ENCODE measurements at places on chromosomes 6 and 20.

- no peak for DNase-seq
Observed at GRCh38 chr6:51166914-51167313, 348.2 kb downstream of the TFAP2B start.

DNA sequence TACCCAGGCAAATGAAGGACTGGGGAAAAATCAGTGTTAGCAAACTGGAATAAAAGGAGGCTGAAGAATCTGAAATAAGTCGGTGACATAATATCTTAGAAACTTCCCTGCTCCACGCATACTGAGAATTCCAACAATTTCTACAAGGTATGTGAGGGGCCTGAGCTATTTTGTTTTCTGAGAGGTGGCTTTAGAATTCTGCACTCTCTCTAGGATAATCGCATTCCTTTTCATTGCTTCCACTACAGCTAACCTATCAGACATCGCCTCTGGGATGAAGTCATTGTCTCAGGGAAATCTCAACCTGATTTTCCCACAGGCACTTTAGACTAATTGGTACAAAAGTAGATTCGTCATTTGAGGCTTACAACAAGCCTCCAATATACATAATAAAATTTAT lies 740.8 kb downstream of the PHF3 start:
- DNase-seq, result no peak

DNA sequence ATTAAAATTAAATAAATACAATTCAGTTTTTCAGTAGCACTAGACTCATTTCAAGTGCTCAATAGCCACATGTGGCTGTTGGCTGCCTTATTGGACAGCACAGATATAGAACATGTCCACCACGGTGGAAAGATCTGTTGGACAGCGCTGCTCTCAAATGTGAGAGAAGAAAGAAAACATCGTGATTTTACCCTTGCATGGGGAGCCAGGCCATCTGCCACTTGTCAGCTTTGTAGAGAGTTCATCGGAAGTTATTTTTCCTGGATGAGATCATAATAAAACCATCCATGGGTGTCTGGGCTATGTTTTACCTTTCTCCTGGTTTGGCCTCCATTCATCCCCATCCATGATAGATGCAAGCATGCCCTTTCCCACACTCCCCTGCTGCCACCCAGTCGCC lies 5.8 kb upstream of the KIF3B start:
- no peak for DNase-seq

GRCh38 chr6:16511040-16511660 lies 250.1 kb downstream of the ATXN1 start:
- no peak for DNase-seq

- DNase-seq, result no peak
Observed at GRCh38 chr6:145705561-145705960, 29.8 kb downstream of the EPM2A start.

GRCh38 chr6:38194589-38194988 lies 375.1 kb downstream of the ZFAND3 start:
- DNase-seq, result no peak

GRCh38 chr6:37543361-37543760 lies 43.7 kb upstream of the CCDC167 start:
- DNase-seq, result no peak

DNA sequence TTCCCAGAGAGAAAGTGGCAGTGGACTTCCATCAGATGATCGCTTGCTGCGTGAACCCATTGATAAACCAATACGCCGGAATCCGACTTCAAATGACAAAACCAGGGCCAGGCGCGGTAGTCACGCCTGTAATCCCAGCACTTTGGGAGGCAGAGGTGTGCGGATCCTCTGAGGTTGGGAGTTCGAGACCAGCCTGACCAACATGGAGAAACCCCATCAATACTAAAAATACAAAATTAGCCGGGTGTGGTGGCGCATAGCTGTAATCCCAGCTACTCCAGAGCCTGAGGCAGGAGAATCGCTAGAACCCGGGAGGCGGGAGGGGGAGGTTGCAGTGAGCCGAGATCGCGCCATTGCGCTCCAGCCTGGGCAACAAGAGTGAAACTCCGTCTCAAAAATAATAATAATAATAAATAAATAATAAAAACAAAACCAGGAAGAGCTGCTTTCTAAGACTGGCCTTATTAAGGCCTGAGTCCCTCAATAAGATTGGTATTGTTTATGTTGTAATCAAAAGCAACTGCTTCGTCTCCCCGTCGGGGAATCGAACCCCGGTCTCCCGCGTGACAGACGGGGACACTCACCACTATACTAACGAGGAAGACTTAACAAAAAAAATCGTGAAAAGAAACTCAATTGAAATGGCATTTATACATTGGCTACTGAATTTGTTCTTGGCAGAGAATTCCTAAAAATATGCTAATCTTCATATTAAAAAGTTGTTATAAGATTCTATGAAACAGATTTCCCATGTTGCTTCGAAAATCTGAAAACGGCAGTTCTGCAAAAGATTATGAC lies 110.2 kb upstream of the ZNF184 start:
- DNase-seq, result no peak

GRCh38 chr20:50969912-50970311 lies 11.3 kb downstream of the MOCS3 start:
- no peak for DNase-seq

DNA sequence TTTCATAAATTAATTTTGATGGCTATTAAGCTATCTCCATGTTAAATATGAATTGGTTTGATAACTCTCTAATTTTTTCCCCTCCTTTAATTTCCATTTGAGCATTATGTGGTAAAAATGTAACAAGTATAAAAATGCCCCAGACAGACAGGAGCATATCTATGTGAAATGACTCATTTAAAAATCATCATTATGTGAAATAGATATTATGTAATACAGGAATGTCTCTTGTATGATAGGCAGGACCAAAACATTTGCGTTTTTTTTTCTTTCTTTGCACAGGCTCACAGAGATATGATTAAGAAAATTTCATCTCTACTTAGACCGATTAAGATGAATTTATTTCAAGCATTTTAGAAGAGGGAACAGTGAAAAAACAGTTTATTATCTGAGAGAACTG lies 95.8 kb downstream of the AKAP7 start:
- DNase-seq, result no peak

GRCh38 chr6:149948616-149949015 lies 6.8 kb downstream of the ULBP2 start:
- no peak for DNase-seq

DNA sequence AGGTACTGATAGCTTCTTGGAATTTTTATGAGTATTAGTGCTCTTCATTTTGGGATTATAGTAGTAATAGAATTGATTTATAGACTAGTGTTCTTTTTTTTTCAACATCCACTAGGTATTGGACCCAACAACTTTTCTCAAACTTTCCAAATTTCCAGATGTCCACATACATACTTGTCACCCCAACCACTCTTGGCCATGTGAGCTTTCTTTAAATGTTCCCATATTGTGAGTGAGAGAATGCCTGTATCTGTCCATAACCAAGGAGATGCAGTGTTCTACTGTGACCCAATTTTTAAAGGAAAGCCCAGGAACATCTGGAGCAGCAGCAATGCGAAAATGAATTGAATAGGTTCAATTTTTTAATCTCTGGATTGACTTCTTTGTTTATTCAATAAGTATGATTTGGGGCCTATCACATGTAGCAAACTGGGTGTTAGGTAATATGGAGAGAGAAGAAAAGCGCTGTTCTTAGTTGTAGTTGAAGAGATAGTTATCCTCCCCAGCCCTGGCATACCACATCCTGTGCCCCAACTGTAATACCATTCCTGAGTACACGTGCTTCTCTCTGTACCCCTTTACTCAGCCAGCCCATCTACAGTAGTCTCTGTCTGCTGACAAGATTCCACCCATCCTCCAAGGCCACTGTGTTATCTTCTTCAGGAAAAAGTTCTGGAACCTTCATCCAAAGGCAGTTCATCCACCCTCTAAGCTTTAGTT lies 116.8 kb upstream of the SUPT3H start:
- no peak for DNase-seq

GRCh38 chr6:157107915-157108651 lies 215.2 kb downstream of the TMEM242 start:
- DNase-seq, result no peak

GRCh38 chr6:53070806-53071205 lies 5.6 kb downstream of the FBXO9 start:
- no peak for DNase-seq

- no peak for DNase-seq
Observed at GRCh38 chr20:3729811-3730540, 2.5 kb upstream of the HSPA12B start.

DNA sequence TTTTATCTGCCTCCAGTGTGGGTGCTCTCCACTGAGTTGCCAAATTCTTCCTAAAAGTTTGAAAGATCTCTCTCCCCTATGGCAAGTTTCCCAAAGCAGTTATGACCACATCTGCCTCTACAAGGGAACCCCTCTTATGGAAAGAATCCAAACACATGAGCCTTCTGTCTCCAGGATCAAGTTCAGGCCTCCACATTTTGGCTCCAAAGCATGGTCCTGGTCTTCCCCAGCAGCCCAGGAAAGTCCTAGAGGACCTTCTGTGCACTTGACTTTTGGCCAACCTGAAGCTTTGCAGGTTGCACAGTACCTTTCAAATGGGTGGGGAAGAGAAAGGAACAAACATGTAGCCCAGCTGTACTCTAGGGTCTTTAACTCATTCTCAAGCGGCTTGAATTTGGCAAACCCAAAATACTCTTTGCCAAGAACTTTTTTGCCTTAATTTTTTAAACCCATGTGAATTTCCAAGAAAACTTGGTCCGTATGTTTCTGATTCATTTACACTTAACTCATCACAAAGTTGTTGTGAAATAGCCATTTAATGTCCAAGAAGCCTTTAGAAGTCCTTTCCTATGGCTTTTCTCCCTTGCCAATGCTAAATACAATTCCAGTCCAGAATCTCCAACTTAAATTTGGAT lies 240.1 kb upstream of the TBX18 start:
- DNase-seq, result no peak

GRCh38 chr6:135379647-135380046 lies 117.9 kb downstream of the AHI1 start:
- no peak for DNase-seq

DNA sequence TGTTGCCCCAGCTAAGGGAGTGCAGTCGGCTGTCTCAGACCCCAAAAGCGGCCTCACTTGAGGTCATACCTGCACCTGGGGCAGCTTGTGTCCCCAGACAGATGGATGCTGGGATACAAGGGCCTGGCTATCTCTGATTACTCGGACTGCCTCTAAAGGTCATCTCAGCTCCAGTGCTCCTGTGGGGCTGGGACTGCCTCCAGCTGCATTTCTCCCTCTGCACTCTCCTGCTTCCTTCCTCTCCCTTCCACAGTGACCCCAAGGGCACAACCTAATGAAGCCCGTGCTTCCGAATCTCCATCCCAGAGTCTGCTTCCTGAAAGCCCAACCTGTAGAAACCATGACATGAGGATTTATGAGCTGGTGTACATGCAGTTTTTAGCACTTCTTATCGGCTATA lies 22.8 kb upstream of the OCSTAMP start:
- DNase-seq, result no peak

DNA sequence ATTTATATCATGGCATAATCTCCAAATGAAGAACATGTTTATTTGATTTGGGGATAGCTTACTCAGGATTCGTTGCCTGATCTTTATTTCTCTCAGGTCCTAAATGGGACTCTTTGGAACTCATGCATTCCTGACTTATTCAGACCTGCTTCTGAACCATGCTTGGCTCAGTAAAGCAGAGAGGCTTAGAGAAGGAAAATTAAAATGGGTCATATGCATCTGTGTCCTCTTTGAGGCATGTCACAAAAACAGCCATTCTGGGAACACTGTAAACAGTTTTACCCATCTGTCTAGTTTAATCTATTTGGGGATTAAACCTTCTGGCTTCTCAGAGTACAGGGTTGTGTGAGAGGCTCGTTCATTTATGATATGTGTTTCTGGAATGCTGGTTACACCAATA lies 1017.3 kb downstream of the KIF16B start:
- no peak for DNase-seq

DNA sequence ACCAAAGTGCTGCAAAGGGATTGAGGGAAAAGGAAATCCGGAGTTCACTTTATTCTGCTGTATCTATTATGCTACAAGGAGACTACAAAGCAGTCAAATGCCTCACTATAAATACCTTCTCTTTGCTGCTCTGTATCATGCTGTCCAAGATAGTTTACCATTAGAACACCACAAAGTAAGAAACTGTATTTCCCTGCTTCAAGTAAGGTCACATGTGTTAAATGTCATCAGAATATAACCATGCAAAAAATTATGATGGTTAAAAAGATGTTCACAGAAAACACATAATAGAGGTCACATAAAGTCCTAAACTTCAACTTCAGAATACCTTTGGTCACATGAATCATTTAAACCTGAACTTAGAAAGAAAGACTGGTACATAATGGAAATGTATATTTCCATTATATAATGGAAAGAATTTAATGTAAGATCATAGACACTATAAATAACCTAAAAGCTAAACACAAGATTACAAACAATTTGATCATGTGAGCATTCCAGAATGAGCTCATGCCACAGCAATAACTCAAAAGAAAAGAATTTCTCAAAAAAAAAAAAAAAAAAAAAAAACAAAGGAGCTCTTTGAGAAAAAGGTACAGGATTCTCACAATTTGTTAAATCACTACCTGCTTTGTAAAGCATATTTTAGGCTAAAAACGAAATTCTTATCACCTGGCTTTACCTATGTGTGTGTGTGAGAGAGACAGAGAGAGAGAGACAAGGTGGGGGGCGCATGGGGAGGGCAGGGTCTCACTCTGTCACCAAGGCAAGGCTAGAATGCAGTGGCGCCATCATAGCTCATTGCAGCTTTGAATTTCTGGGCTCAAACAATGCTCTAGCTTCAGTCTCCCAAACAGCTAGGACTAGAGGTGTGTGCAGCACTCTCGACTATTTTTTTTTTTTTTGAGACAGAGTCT lies 58.7 kb downstream of the KIF13A start:
- no peak for DNase-seq

GRCh38 chr20:61482901-61483300 lies 230.8 kb downstream of the CDH4 start:
- no peak for DNase-seq

DNA sequence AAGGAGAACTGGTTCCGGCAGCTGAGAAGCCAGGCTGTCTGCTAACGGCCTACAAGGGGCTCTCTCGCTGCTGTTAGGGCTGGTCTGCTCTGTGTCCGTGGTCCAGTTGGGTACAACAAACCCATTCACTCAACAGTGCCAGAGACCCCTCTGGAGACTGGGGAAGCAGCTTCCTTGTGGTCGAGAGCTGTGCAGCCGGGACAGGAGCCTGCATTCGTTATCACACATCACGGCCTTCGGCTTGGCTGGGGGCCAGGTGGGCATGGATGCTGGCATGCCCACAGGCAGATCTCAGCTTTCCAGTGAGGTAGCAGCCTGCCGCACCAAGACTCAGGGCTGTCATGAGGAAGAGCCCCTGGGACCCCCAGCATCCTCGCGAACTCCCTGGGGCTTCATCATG lies 124.7 kb downstream of the PREX1 start:
- no peak for DNase-seq

DNA sequence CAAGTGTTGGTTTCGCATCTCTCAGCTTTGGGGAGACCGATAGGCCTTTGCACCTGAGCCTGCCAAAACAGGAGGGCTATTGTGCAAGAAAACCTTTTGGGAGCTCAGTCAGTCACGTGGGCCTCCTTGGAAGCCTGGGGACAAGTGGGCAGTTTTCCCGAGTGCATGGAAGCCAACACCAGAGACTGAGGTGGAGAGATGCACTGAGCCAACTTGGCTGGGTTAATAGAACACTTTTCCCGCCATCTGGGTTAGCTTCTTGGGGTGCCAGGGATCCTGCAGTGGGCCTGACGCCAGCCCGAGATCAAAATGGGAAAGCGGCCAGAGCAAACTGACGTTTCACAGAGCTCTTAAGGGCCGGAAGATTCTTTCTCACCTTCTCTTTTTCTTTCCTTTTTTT lies 2.8 kb upstream of the OOEP start:
- no peak for DNase-seq
